ENCODE measurements at places on chromosomes 1 and 21.

DNA sequence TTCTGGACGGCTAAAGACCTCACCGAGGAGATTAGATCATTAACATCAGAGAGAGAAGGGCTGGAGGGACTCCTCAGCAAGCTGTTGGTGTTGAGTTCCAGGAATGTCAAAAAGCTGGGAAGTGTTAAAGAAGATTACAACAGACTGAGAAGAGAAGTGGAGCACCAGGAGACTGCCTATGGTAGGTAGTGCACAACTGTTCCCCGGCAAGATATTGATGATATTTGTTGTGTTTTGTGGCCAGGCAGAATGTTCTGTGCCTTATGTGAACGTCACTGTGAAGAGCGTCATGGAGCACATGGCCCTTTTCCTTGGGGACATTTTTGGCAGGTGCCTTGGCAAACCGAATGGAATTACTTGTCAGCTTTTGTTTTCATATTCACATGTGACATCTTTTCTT is 191.7 kb downstream of the DISC1 start:
- no peak for DNase-seq

GRCh38 chr1:206463137-206463536 is 7.1 kb upstream of the IKBKE start:
- DNase-seq: no peak

DNA sequence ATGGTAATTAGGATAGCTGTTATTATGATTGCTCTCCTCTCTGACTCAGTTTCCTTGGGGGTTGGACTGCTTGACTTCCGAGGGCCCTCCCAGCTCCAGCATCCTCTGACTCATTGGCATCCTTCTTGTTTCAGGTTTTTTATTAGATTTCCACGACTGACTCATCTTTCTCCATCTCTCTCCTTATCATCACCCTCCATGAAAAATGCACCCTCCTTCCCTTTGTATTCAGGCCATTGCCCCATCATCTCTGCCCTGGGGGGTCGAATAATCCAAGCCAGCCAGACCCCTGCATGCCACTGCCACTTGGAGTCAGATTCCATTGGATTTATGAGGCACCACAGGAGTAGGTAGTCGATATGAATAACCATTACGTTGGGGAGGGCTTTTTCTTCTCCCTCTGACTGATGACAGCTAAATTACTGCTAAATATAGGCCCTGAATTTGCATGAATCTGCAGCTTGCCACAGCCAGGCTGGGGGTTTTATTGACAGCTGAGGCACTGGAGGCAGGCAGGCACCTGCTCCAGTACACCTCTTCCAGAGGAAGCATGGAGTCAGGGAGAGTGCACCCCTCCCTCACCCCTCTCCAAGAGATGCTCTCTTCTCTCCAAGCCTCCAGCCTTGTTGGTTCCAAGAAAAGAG is 91.7 kb downstream of the C1orf94 start:
- no peak for DNase-seq

DNA sequence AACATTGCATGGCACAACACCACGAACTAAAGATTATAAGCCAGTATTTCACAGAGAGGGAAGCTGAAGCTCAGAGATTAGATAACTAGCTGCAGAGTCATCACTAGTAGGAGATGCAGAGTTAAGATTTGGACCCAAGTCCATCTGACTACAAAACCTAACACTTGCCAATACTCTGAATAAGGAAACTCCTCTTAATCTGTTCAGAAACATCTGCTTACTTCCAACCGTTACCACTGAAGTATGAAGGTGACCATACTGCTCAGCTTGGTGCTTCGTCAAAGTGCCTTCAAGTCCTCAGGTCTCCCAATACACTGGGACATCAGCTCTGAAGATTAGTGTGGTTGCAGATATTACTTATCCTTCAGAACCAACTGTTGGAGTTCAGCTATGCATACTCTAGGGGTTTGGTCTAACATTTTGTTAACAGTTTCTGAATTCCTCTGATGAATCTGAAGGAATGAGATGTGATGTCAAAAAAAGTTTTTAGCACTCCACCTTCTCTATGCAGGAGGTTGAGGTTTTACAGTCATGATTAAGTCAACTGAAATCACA is 179.6 kb downstream of the TPR start:
- no peak for DNase-seq

GRCh38 chr1:96962751-96963211 is 241.2 kb downstream of the PTBP2 start:
- DNase-seq: no peak

DNA sequence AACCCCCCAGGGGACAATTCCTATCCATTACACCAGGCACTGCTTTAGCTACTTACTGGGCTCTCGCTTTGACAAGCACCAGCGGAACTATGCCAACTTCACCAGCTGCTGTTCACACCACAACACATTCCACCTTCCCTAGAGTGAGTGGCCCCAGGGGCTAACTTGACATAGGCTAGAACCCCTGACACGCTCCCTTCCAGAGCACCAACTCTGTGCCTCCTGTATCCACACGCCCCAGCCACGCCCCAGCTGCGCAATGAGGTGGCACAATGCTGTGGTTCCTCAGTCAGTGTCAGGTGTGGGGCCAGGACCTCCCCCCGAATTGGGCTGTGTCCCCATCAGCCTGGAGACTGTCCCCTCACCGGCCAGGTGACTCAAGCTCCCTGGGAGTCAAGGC is 11.7 kb upstream of the FGR start:
- DNase-seq: no peak

DNA sequence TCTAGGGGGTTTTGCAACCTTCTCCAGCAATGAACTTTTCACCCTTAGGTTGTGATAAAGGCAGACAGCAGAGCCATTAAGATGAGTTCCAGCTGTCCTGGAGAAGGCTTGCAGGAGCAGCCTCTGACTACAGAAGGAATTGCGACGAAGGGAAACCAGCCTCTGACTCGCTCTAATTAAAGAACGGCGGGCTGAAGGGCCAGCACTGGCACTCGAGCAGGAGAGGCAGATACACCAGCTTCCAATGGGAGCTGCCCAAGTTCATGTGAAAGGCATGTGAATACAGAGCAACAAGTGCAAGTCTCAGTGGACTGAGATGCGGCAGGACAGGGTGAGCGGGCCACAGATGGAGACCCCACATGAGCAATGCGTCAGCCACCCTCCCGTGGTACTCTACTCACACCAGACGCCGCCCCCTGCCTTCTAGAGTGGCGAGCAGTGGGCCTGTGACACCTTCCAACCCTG is 15.7 kb downstream of the RCC2 start:
- DNase-seq: no peak

DNA sequence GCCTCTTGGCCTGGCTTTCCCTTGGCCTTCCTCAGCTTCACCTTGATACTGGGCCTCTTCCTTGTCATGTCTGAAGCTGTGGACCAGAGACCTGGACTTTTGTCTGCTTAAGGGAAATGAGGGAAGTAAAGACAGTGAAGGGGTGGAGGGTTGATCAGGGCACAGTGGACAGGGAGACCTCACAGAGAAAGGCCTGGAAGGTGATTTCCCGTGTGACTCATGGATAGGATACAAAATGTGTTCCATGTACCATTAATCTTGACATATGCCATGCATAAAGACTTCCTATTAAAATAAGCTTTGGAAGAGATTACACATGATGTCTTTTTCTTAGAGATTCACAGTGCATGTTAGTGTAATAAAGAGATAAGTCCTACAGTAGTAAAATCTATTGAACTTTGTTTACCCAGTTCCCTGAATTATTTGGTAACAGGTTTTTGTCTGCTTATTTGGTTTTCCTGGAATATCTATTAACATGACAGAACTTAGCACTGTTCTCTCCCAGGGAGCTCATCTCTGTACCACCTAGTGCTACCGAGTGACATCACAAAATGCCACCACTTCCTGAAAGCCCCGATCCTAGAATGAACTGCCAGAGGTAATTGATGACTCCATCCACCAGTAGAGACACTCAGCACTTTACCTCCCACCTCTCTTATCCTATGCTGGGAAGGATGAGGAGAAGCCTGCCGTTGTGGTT is 22.2 kb downstream of the UBE2T start:
- peak; percentile 16 for DNase-seq

GRCh38 chr1:44646261-44647110 is 27.8 kb downstream of the TMEM53 start:
- no peak for DNase-seq

GRCh38 chr1:232211149-232211548 is 418.8 kb downstream of the SIPA1L2 start:
- DNase-seq: no peak

DNA sequence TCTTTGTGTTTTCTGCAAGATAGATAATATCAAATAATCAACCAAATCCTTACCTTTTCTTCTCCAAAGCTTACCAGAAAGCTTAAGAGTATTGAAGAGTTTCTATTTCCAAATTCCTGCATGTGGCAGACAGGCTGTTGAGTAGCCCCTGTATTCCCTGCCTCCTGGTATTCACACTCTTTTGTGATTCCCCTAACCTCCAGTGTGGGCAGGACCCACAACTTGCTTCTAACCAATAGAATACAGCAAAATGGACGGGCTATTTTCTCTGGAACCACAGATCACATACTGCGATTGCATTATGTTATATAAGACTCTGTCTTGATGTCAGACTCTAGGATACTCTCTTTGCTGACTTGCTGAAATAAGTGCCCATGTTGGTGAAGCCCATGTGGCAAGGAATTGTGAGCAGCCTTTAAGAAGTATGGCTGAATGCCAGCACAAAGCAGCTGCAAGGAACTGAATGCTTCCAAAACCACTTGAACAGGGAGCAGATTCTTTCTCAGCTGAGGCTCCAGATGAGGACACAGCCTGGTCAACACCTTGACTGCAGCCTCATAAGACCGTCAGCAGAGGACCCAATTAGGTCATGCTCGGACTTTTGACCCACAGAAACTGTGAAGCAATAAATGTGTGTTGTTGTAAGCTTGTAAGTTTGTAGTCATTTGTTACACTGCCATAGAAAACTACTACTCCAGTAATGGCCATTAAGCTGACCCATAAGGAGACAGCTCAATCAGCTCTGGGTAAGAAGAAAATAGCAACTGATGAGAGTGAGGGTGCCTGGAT is 47.9 kb upstream of the PLXNA2 start:
- no peak for DNase-seq

DNA sequence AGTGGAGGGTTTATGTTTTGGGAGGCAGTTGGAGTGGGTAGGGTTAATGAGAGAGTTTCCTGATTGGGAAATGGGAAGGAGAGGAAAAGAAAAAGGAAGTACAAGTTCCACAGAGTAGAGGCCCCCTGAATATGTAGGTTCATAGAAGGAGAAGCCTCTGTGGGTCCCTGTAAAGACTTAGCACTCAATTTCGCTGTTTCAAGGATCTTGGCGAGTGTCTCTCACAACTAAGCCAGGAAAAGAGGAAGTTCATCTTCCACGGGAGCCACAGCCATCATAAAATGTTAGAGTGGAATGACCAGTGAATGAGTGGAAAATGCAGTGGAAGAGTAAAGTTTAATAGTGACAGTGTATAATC is 17.4 kb upstream of the DPYD start:
- no peak for DNase-seq

- no peak for DNase-seq
Observed at GRCh38 chr1:100622037-100622436, 84.1 kb downstream of the GPR88 start.

- no peak for DNase-seq
Observed at GRCh38 chr1:165350840-165351239, 5.7 kb downstream of the LMX1A start.

GRCh38 chr1:58727364-58727763 is 27.5 kb upstream of the MYSM1 start:
- DNase-seq: no peak

DNA sequence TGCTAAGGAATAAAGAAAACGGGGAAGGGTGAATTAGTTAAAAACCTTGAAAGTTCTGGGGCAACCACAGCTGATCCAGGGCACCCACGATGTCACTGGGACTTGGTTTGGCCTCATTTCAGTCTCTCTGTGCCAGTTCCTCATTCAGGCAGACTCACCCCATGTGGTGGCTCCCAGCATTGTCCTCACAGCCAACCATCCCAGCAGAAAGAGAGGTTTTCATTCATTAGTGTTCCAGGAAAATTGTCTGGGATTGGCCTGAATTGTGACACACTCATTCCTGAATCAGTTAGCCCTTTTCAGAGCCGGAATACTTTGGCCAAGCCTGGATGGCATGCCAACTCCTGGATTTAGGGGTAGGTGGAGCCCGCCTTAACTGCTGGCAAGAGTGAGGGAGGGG is 367.7 kb downstream of the PRDM2 start:
- DNase-seq: no peak

DNA sequence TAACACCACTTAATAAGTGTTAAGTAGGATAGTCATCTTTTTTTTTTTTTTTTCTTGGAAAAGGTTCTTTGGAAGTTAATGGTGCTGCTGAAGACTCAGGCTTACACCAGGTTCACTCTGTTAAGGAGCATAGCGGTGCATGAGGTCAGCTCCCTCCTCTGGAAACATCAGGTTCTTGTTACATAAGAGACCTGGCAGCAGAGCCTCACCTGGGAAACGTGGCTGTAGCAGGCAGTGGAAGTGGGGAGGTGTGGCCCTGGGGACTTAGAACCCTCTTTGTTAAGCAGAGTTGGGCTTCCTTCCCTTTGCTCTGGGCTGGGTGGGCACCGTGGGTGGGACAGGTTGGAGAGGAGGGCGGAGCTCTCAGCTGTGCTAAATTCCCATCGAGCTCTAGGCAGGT is 104.1 kb downstream of the CNIH3 start:
- no peak for DNase-seq

GRCh38 chr1:159000625-159001024 is 9.1 kb upstream of the IFI16 start:
- DNase-seq: peak; percentile 92

- no peak for DNase-seq
Observed at GRCh38 chr1:116577759-116578314, 7.0 kb upstream of the CD58 start.

DNA sequence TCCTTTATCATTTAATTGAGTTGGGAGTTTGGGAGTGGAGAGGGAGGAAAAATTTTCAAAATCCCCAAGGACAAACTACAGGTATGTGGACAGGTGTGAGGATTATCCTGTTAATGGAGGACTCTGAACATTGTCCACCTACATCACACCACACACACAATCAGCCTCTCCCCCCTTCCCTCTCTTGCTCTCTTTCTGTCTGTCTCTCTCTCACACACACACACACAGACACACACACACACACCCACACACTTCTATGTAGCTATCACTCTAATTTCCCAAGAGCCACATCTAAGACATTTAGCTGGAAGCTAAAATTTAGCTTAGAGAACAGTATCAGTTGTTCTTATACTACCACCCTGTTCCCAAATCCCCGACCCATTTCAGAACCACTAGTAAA is 1.5 kb downstream of the S100A8 start:
- DNase-seq: no peak

DNA sequence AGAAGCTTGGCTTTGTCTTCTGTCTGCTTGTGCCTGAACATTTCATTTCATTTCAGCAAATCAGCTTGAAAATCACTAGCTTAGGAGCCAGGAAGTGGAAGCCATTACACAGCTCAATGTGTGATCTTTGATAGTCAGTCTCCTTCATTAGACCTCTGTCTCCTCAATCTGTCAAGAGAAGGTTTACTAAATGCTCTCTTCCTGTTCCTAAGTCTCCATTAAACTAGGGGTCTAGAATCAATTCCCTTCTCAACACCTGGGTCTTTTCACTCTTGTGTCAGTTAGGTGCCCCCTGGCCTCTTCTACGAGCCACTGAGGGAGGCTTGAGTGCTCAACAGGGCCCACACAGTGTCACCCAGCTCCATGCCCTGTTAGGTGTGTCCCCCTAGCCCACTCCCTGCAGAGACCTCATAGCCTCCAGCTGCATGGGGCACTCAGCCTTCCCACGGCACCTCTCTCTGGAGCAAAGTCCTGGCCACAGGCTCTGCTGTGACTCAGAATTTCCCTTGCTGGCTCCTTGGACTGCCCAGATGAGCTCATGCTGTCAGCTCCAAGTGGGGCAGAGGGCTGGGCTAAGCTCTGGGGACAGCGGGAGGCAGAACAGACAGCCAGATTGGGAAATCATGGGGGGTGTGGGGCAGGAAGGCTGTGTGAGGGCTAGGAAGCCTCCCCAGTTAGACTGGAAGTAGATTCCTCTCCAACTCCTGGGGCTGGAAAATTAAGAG is 115.7 kb upstream of the IPO9 start:
- peak; percentile 96 for DNase-seq
